ENCODE measurements at places on chromosomes 12 and 14.

GRCh38 chr14:44653641-44654040, 146.6 kb upstream of the FSCB start:
- no peak for DNase-seq

DNA sequence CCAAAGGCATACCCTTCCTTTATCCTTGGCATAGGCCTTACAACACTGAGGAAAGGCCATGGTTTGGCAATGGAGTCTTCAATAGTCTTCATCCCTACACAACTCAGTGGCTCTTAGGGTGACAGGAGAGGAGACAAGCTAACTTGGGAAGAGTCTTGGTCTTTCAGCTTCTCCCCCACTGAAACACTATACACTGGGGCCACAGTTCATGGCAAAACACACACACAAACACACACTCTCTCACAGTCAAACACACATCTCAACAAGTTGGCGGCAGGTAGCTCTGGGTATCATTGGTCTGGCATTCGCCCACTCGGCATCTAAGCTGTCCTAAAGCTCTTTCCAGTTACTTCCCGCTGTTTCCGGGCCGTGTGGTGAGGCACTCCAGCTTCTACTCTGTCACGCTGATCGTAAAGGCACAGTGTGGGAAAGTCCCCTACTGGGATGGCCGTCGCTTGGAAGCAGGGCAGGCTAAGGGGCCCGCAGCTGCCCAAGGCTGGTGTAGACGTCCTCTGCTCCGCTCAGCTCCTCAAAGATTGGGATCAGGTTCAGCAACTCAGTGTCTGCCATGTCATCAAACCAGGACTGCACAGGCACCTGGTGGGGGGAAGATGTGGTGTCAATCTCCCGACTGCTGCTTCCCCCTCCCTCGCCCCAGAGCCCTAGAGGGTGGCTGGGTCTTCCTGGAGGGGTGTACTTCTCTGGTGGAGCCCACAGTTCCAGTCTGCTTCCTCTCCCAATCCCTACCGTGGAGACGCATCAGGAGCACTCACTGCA, 4.8 kb upstream of the AVIL start:
- DNase-seq = no peak

GRCh38 chr12:27535318-27535717, 11.3 kb downstream of the PPFIBP1 start:
- DNase-seq = no peak

DNA sequence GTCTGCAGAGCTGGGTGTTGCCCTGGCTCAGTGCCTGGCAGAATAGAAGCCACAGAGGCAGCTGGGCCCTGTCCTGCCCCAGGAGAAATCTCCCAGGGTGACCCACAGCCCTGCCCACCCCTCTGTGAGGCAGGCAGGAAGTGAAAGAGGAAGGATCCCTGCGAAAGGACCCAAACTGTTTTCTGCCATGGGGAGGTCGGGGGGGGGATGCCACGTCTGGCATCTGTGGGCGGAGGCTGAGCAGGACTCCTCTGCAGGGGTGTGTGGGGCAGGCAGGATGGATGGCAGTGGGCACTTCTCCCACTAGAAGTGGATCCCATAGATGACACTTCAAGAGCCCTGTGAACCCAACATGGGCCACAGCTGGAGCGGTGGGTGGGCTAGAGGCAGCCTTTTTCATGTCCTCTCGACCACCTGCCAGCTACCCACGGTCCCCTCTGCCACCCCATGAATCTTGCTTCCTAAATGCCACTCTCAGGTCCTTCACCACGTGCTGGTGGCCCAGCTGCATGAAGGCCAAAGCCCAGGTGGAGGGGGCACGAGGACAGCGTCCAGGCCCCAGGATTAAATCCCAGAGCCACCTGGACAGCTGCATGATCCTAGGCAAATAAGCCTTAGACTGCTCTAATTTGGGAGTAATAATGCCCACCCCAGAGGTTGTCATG, 3.6 kb downstream of the PAPLN start:
- DNase-seq = no peak

DNA sequence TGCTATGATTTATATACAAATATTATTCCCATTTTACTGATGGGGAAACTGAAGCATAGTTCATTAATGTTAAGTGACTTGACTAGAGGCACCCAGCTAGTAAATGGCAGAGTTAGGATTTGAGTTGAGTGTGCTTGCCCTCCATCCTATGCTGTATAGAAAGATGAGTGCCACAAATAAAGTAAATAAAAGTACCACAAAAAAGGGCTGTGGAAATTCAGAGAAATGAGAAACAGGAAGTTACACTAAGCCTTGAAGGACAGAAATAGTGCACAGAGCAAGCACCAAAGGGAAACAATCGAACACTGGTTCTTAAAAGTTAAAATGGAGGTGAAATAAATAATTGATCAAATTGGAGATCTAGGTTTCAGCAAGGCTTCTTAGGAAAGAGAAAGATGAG, 9.2 kb upstream of the ABCD2 start:
- DNase-seq = no peak

- no peak for DNase-seq
These were observed 33.8 kb downstream of the WBP11 start for GRCh38 chr12:14769466-14769968.

GRCh38 chr12:5912437-5913334, 32.4 kb downstream of the ANO2 start:
- DNase-seq = no peak

GRCh38 chr12:113040722-113041171, 15.8 kb upstream of the DTX1 start:
- peak; percentile 83 for DNase-seq

DNA sequence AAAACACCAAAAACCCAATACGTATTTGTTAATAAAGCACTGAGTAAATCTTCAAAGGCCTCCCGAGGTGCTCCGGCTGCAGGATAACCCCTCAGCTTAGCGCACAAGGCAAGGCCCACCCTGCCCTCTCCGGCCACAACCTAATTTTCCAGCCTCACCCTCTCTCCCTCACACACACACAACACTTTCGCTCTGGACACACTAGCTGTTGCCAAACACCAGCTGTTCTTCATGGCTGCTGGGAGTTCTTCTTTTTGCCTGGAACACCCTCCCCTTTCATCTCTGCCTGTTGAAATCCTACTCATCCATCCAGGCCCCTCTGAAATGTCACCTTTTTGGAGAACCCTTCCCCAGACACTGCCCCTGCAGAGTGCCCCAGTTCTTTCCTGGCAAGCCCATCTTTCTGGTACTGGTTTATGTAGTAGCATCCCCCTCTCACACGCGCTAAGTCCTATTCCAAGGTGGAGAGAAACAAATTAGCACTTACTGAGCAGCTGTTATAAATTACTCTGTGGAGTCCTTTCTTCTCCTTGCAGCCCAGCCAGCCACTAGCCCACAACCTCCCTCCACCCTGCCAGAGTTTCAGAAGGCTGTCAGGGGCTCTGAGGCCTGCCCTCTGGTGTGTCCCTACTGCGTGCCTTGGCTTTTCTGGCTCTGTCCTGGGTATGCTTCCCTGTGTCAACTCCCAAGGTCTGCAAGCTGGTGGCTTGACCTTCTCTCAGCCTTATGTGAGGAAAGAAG, 805 bp upstream of the CRACR2A start:
- DNase-seq = no peak

DNA sequence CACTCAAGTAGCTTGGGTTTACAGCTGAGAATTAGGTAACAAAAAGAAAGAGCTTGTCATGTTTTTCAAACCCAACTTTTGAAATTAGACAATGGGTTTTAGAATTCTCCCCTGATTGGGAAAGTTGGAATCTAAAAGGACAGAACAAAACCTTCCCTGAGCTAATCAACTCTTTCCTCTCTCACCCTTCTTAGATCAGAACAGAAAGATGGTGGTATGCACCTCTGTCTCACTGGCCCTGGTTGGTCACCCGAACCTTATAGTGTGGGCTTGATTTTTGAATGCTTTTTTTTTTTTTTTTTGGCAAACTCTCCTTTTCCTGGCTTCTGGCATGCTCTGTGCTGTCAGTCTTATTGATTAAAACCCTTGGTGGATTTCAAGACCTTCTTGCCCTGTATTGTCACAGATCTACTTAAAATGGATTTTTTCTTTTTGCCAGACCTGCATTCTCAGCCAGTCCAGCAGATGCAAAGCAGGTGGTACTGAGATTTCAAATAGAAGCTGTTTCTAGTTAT, 251.1 kb upstream of the RMST start:
- no peak for DNase-seq

DNA sequence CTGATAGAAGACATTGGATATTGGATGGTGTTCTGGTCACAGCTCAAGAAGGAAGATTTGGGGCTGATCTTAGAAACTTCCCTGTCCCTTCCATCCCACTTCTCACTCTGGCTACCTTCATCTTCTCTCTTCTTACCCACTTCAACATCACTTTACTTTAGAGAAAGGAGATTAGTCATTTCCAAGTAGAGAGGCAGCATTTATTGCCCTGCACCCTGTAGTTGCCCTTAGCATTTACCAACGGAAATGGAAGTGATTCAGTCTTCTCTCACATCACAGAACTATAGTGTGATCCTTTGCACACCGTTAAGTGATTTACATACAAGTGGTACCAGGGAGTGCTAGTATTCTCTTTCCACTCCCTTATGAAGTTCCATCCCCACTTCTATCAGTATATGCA, 52.4 kb downstream of the PHLDA1 start:
- no peak for DNase-seq

DNA sequence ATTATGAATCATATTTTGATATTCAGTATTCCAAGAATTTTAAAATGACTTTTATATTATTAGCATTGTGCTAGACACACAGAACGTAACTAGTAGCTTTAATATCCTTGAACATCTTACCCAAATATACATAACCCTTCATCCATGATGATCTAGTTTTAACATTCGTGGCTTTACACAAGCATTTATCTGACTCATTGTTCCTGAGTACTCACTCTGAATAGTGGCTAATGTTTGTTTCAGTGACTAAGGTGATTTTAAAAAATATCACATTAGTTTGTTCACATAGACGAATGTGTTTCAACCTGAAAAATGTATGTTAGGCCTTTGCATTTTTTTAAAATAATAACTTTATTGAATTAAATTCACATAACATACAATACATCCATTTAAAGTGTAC, 80.0 kb upstream of the PTPRQ start:
- no peak for DNase-seq

DNA sequence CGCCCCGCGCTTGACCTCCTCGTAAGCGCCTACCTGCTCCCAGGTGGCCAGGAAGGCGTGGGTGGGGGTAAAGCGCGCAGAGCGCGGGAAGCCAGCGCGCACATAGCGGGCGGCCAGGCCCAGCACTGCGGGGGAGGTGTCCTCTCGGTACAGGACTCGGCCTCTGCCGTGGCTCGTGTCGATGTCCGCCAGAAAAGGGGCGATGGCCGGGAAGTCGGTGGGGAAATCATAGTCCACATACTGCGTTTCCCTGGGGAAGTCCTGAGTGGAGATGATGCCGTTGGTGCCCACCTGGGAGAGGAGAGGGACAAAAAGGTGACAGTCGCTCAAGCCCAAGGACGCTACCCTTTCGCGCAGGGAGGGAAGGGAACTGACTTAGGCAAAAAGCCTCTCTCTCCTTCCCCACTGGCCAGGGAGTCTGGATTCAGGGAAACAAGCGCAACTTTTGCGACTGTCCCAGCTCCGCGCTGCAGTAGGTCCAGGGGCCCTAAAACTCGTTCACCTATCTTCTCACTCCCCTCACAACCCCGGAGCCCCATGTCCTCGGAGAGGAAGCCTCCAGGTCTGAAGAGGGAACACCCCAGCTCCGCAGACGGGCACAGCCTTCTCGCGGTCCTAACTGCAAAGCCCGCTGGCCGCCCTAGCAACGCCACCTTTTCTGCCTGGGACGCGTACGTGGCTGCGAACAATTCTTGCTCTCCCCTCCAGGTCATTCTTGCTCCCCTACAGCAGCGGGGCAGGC, 815 bp downstream of the NID2 start:
- DNase-seq = no peak

DNA sequence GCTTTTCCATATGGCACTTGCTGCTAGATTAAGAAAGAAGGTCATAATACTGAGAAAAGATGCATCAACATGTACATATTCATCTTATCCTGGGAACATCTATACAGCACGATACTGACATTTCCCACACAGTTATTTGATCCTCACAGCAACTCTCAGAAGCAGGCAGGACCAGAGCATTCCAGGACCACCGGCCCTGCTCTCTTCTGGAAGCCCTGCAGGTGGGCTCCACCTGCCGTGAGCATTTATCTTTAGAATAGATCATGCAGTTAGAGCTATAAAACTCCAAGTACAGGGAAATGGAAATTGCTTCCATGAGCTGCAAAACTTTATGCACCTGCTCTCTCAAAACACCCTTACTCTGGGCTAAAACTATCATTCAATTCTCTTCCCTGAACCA, 5.5 kb upstream of the BDKRB1 start:
- no peak for DNase-seq

GRCh38 chr14:67389811-67390534, 22.0 kb downstream of the PLEK2 start:
- DNase-seq = no peak

DNA sequence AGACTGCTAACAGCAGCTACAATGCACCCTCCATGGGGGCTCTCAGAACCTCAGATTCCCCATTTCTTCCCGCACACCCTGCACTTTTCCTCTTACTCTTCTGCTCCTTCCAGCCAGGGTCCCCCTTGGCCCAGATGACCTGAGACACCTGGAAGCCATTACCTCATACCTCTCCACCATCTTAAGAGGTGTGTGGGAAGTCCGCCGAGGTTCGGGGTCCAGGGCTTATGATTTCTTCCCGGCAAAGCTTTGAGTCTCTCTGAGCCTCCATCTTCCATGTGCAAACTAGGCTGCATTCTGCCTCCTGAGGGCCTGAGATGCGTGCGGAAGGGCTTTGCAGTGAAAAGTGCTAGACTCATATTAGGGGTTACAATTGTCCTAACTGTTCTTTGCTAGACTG, 5.3 kb downstream of the GSC start:
- DNase-seq = no peak

- no peak for DNase-seq
These were observed 94.1 kb downstream of the EML5 start for GRCh38 chr14:88698651-88699050.

- DNase-seq = no peak
These were observed 145.3 kb downstream of the ETV6 start for GRCh38 chr12:11794751-11795150.

GRCh38 chr12:52655720-52656124, 3.7 kb upstream of the KRT2 start:
- DNase-seq = no peak

- no peak for DNase-seq
These were observed 104.5 kb downstream of the SLC8A3 start for GRCh38 chr14:70084226-70084625.

Data from gastrocnemius medialis (tissue), 4 donors.